ENCODE measurements at places on chromosomes 5 and 9.

DNA sequence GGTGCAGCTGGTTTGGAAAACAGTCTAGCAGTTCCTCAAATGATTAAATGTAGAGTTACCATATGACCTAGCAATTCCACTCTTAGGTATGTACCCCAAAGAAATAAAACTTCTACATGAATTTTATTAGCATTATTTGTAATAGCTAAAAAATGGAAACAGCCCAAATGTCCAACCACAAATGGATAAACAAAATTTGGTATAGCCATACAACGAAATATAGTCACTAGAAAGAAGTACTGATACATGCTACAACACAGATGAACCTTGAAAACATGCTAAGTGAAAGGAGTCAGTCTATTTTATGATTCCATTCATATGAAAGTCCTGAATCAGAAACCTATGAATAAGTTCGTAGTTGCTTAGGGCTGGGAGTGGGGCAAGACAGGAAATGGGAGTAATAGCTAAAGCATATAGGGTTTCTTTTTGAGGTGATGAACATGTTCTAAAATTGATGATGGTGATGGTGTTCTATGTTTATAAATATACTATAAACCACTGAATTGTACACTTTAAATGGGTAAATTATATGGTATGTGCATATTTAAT is 6.3 kb downstream of the GDF9 start:
- no peak for DNase-seq

- no peak for DNase-seq
Observed at GRCh38 chr5:11780641-11781345, 123.5 kb downstream of the CTNND2 start.

DNA sequence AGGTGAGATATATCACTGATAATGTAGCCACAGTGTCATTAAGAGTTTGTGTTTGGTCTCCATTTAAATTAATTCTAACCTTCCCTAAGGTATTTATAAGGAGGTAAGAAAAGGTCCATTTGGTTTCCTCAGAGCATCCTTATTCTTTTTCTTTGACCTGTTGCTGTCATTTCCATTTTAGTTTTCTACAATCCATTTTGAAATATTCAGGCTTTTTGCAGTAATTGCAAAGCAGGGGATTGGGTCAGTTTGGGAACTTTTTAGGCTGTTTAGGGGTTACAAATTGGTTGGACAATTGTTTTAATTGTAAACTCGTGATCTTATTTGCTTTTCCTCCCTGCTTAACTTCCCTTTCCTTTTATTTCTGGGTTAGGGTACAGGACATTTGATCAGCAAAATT is 42.6 kb upstream of the PDZD2 start:
- DNase-seq, result no peak

GRCh38 chr5:86865256-86865785 is 247.6 kb downstream of the COX7C start:
- DNase-seq, result no peak

DNA sequence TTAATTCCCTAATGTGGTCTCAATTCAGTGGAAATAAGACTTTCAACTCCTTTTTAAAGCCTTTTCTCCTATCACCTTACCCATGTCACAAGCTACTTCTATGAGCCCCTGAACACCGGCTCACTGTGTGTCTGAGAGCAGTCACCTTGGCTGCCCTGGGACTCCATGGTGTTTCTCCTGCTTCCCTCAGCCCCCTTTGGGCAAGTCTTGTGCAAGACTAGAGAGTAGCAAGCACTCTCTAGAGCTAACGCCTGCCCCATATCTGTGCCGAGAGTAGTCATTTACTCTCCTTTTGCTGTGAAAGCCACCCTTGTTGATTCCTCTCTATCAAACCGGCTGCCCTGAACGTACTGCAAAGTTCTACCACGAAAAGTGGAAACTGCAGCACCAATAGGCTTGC is 77.9 kb upstream of the DAB2 start:
- DNase-seq, result no peak

- DNase-seq, result no peak
Observed at GRCh38 chr5:149493316-149493715, 57.9 kb downstream of the CSNK1A1 start.

Data from T-helper 17 cell (primary cell).